ENCODE measurements at places on chromosomes 7 and 10.

DNA sequence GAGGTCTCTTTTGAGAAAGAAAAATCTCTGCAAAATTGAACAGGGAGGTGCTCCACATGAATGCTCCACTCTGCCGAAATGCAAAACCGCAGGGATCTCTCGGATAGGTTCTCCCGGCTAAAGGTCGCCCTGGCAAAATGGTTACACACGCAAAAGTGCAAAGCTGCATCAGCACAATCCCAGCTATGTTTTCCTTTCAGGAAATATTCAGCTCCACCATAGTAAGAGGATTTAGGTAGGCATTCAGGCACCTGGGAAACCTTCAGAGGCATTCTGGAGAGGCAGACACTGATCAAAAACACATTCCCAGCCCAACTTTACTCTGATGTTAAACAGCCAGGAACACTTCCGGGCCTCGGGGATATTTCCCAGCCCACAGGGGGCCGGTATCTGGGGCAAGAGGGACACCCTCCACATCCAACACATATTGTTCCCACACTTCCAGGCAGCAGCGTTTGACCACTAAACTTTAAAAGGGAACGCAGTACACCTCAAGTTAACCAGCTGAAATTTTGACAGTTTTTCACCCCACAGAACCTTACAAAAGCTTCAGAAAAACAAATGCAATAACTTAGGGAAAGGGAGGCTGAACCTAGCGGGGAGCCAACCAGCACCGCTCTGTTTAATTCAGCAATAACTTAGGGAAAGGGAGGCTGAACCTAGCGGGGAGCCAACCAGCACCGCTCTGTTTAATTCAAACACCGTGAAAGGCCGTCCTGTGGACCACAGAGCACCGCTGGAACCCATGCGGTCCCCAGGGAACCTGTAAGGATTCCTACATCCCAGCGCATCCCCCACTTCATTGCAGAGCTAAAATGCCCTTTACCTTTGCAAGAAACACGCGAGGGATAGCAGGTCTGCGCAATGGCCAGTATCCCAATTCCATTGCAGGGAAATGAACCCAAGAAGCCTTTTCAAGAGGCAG, 45.9 kb downstream of the TNS3 start:
- DNase-seq: no peak

GRCh38 chr7:55794527-55794926, 68.0 kb downstream of the SEPTIN14 start:
- DNase-seq: no peak

DNA sequence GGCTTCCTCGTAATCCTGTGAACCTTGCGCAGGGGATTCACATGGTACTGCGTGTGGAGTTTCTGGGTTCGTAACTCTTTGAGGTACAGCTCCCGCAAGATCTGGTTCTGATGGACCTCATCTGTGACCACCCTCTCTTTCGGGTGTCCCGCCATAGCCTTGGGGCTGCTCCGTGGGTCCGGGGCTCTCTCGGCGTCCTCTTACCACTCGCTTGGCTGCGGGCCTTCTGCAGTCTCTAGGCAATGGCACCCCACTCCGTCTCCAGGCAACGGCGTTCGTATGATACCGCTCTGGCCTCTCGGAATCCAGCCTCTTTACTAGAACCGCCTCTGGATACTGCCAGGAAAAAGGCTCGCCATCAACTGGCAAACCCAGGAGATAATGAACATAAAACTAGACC, 54.7 kb upstream of the AMPH start:
- no peak for DNase-seq

GRCh38 chr7:2873146-2873545, 29.0 kb upstream of the GNA12 start:
- no peak for DNase-seq

DNA sequence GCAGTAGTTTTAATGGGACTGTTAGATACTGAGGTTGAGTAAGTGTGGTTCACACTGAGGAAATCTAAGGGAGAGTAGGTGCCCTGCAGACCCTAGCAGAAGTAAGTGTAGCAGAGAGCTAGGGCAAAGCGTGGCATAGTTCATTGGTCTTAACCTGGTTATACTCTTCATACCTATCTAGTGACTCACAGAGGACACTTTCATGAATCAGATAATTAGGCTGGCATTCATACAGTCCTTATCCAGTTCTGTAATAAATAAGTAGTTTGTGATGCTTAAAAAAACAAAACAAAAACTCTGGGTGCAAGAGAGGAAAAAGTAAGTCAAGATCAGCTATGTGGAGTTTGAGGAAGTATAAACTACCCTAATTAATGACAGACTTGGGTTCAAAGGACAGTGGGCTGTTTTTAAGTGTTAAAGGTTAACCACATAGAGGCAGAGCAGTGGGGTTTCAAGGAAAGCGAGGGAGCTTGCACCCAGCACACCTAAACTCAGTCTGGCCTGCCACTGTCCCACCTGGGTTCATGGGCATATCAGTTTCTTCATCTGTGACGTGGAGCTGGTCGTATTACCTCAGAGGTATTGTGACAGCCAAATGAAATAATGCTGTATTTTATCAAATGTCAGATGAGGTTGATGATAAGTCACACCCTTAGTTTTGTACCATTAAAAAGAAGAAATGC, 27.1 kb downstream of the LMTK2 start:
- no peak for DNase-seq

- DNase-seq: no peak
These were observed 109.4 kb downstream of the ADAM12 start for GRCh38 chr10:126278851-126279250.

DNA sequence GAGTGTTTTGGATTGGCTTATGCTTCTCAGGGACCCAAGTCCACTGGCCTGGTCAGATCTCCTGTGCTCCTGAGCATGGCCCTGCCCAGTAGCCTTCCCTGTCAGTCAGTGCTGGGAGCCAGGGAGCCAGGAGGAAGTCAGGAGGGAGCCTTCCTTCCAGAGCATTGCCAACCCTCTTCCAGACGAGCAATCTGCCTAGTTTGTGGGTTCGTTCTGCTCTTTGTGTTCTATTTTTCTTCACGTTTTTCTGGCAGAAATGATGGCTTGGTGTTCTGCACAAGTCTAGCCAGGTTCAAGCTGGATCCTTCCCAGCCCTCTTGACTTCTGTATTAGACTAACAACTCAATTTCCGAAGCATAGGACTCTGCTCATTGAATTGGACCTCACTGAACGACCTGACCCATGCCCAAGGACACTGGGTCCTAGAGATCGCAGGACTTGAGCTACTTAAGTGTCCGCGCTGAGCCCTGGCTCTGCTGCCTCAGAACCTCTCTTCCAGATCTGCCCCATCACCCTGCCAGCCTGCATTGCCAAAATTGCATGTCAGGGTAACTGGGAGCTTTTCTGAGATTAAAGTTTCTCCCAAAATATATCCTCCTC, 76.2 kb upstream of the MPP7 start:
- no peak for DNase-seq

DNA sequence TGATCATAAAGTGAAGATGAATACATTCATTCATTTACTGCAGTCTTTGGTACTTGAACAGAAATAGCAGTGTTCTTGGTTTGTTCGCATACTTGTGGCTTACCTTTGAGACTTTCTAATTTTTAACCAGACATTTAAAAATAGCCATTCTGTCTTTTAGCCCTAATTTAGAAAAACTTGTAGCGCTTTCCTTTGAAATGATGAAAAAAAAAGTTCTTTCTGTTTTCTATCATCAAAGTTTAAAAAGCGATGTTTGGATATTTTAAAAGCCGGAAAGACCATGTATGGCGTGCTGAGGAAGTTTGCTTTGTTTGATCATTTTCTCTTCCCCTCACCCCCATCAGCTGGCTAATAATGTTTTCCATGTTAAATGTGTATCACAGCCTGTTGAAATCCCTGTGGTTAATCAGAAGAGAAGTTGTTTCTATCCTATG, 116.3 kb downstream of the CUX1 start:
- no peak for DNase-seq

- no peak for DNase-seq
These were observed 9.6 kb upstream of the EIF5AL1 start for GRCh38 chr10:79502561-79503309.

DNA sequence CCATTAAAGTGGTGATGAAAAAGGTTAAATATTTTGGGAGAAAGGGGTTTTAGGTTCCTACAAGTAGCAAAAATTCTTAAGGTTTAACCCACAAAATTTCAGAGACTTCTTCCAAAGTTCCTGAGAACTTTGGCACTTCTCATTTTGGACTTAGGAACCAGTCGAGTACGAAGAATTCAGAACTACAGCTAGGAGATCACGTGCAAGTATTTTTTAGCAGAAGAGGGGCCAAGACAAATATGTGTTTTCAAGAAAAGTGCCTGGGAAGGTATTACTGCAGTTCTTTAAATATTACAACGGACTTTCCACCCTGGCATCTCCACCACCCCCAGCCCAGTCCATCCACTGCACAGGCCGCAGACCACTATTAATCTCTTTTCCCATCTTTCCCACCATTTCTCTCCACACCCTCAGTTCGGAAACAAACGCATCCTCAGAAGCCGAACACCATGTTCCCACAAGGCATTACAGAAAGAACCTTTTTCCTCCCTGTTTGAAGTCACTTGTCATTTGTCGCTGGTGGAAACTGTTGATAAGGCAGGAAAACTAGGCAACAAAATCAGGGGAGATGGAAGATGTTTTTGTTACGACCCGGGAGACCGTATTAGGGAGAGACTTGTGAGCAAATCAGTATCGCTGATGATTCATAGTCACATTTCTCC, 7.1 kb downstream of the INHBA start:
- DNase-seq: no peak

DNA sequence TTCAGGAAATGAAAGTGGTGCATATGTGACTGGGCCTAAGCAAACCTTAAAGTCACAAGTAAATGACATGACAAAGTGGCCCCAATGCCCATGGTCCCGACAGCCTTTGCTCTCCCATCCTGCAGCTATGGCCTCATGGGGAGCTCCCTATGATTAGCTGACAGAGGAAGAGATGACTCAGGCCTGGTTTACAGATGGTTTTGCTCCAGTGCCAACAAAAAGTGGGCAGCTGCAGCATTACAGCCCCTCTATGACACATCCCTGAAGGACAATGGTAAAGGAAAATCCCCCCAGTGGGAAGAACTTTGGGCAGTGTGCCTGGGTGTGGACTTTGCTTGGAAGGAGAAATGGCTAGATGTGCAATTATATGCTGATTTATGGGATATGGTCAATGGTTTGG, 105.1 kb upstream of the ADCY1 start:
- DNase-seq: no peak

DNA sequence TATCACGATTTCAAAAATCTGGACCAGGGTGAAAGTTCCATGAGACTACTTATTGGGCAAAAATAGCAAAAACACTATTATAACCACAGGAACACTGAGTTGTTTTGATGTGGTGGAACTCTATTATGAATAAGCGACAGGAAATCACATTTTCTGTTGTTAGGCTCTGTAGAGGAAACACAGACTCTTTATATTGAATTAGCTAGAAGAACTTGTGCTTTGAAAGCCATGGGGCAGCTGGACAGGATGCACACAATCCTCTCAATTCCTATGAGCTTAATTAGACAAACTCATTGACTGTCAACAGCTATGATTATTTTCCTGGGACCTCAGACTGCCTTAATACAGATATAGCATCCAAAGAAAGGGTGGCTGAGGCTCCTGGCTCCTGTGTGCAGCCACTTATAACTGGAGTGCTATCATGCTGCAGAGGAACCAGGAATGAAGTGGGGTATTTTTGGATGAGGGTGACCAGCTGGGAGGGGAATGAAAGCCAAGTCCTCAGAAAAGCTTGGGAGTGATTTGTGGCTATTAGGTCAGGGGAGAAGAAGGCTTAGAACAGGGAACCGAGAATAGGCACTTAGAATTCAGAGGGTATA, 657.3 kb downstream of the TYW1 start:
- no peak for DNase-seq

GRCh38 chr7:7641129-7641663, 644 bp downstream of the UMAD1 start:
- no peak for DNase-seq

DNA sequence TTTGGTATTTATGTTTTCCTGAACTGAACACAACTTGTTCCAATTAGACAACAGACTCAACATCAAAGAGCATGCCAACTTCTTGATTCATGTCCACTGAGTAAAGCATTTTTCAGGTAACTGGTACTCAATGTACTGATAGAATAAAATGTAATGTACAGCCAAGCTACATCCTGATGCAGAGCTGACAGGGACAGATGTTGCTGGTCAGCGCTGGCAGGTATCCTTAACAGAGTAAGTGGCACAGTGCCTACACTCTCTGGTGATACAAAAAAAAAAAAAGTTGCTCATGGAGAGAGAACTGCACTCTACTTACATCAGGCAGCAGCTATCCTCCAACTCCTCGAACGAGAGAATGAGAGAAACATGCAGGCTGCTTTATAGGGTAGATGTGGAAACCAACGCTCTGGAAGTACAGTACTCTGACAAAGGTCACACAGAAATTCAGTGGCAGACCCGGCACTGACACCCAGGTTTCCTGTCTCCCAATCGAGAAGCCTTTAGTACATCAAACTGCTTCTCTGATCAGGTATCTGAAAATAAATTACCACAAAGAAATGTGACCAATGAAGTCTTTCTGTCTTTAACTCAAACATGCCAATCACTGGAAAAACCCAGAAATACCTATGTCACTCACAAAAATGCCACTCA, 4.6 kb downstream of the ITGB1 start:
- DNase-seq: no peak

DNA sequence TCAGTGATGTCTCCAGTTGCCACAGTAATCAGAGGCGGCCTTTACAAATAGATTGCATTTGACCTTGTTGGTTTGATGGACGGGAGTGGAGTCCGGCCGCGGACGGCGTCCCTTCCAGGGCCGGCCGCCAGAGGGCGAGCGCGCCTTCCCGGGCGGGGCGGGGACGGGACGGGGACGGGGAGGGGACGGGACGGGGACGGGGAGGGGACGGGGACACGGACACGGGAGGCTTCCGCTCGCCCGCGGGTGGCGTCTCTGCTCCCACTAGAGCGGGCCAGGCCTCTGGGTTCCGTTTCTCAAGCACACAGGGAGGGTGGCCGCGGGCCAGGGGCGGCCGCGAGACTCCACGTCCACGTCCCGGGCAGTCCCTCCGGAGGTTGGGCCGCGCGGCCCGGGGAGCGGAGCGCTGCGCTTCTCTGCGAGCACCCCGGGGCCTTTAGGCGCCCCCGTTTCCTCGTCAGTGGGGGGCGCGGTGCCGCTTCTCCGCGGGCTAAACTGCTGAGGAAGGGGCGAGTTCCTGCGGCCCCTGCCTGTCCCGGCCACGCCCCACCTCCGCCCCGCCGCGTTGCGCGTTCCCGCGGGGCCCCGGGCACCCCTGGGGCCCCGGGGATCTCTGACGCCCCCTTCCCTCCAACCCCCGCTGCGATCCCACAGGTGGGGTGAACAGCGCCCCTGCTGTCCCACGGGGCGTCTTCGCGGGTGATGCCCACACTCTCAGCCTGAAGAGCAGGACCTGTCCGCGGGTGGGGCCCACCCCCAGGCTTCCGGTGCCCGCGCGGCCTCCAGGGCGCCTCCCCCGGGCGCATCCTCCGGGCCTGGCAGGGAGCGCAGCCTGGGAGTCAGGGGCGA, 84.2 kb upstream of the MKI67 start:
- no peak for DNase-seq

DNA sequence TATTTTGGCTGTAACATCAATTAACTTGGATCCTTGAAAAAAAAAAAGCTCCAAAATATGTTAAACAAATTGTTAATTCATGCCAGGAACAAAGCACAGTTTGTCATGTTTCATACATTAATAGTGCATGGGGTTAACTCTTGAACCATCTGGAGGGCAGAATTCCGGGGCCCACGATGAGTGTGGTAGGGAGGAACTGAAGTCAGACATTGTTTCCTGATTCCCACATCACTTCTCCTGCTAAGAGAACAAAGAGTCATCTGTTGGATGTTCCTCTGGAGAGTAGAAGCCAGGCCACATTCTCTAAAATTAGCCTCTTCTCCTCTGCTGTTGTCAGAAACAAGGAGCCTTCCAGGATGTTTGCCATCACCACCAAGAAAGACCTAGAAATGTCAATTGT, 54.6 kb downstream of the TMEM178B start:
- no peak for DNase-seq

Data from NCI-H774 (cell line).